ENCODE measurements at places on chromosomes 3 and 15.

GRCh38 chr15:19944261-19944888 lies 597.2 kb downstream of the GOLGA6L6 start:
- DNase-seq, result no peak

GRCh38 chr3:116342499-116342898 lies 102.8 kb downstream of the LSAMP start:
- no peak for DNase-seq

GRCh38 chr3:16807391-16807790 lies 77.4 kb upstream of the PLCL2 start:
- no peak for DNase-seq

DNA sequence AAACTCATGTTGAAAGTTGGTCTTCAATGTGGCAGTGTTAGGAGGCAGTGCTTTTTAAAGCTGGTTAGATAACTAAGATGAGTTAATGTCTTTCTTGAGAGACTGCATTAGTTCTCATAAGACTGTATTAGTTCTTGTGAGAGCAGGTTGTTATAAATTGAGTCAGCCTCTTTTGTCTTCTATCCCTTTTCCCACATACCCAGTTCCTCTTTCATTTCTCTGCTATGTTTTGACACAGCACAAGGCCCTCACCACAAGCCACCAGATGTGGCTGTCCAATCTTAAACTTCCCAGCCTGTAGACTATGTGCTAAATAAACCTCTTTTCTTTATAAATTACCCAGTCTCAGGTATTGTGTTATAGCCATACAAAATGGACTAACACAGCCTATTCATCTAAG lies 94.6 kb upstream of the SNTN start:
- DNase-seq, result no peak

DNA sequence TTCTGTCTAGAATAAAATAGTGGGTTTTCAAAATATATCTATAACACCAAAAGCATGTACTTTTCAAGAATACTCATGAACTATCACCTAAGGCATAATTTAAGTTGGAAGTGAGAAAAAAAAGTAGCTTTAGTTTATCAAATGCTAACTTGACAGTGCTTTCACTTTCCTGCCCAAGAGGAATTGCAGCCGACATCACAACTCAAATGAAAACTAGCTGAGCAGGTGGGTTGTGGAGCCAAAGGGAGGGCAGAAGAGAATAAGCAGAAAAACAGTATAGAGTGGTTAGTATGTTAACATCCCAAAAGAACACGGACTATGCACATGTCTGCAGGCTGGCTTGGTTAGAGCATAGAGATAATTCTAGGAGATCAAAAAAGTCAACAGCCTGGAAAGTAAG lies 120.9 kb downstream of the NEDD4 start:
- no peak for DNase-seq

DNA sequence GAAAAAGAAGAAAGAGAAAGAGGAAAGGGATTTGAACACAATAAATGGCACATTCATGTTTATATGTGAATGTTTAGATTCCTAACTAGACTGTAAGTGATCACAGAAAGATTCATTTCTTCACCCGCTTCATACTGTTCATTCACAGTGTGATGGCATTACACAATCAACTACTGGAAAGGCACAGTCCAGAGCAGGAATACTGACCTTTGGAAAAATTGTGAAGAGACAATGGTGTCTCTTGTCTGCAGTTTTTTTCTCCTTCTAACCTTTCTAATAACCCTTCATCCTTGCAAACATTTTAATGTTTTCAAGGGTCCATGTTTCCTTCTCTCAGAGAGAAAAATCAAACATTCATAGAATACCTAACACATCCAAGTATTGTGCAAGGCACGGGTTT lies 180.9 kb upstream of the SOX14 start:
- DNase-seq, result no peak

GRCh38 chr15:44536302-44536961 lies 515 bp upstream of the EIF3J start:
- peak; percentile 33 for DNase-seq

GRCh38 chr15:63035977-63036376 lies 6.6 kb upstream of the TPM1 start:
- no peak for DNase-seq

DNA sequence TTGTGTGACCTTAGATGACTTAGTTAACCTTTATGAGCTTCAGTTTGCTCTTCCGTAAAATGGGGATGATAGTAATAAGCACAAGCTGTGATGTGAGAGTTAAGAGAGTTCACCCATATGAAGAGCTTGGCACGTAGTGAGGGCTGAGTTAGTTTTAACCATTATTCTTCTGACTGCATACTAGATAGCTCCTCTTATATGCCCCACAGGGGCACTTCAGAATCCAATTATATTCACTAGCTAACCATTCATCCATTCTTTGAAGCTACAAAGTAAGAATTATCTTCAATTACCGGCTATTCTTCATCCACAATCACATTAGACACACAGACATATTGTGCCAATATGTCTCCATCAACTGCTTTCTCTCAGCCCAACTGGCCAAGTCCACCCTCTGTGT lies 159.0 kb upstream of the STT3B start:
- no peak for DNase-seq

- DNase-seq, result no peak
Observed at GRCh38 chr15:83322691-83323090, 38.2 kb upstream of the BNC1 start.

DNA sequence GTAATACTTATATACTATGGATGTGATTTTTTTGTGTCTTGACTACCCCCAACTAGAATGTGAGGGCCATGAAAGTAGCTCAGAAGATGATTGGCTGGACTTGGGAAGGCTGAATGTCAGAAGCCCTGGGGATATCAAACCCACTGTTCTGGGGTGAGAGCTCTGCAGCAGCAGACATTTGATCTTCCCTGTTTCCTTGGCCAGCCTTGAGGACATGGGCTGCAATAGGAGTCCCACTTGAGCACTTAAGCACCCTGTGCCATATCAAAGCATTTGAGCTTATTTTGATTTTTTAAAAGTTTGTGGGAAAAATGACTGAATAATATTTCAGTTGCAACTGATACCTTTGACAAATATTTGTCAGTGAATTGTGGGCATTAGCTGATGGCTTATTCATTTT lies 21.7 kb downstream of the GTF2E1 start:
- no peak for DNase-seq

DNA sequence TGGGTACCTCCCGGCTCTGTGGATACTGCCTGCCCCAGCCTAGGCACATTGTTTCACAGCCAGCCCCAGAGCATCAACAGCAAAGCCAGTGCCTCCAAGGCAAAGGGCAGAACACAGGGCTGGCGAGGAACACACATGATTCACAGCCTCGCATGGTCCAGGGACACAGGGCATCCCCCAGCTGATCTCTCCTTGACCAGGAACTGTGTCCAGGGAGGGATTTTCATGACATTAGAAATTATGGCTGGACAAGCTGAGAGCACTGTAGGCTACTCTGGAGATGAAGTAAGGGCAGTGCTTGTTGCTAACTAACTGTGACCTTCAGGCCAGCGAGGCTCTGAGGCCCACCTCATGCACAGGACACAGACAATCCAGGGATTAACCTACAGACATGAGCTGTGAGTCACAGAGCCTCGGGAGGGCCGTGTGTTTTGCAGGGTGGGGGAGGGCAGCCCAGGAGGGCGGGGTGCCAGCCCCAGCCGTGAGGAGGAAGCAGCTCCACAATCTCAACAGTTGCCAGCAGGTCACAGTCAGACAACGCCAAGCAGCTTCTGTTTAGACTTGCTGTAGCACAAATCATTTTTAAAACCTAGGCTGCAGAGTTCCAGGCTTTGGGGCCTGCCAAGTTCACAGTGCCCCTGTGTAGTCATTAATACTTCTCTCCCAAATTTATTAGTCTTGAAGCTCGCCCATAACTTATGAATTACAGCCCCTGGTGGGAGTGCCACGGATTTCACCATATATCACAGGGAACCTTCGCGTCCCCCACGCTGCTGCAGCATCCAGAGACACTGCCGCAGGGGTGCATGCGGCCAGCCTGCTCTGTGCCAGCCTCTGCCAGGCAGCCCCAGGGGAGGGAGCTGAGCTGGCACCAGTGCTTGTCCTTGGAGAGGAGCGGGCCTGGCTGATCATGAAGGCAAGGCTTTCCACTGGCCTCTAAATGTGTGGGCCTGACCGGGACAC lies 114.7 kb downstream of the ETFA start:
- no peak for DNase-seq

- DNase-seq, result no peak
Observed at GRCh38 chr3:12395349-12396012, 88.8 kb upstream of the TSEN2 start.

- no peak for DNase-seq
Observed at GRCh38 chr3:191301017-191301416, 28.2 kb upstream of the CCDC50 start.

DNA sequence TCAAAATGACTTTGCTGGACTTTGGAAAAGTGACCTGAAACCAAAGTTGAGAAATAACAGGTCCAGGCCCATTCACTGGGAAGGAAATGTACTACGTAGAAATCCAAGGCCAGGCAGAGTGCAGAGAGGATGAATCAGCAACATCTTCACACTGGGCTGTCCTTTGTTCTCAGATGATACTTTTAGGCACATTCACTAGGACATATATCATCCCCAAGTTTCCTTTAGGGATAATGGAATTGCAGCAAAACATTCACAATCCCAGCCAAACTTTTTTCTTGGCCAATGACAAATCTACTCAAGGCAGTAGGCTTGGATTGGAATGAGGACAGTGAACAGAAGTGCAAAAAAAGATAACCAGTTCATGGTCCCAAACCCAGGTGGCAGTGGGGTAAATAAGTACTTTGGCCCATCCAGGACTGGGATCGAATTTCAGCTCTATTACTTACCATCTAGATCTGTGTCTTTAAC lies 75.1 kb downstream of the CLDN11 start:
- no peak for DNase-seq

GRCh38 chr3:184366619-184367289 lies 5.2 kb downstream of the POLR2H start:
- DNase-seq, result no peak

- no peak for DNase-seq
Observed at GRCh38 chr15:25793354-25794050, 69.6 kb downstream of the ATP10A start.

DNA sequence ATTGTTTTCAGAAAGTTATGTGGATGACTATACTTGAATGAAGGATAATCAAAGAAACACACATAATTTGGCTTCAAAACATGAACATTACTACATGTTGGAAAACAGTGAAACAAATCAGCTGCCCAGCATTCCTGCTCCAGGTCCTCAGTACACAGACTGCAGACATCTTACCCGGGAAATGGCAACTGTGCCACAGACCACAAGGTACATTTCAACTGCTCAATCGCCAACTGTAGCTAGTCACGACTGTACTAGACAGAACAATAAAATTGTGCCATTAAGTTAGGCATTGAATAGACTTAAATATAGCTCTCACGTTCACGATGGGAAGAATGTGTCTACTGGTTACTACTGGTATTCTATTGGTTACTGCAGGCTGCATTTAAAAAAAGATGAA lies 5.0 kb downstream of the NAA50 start:
- no peak for DNase-seq

DNA sequence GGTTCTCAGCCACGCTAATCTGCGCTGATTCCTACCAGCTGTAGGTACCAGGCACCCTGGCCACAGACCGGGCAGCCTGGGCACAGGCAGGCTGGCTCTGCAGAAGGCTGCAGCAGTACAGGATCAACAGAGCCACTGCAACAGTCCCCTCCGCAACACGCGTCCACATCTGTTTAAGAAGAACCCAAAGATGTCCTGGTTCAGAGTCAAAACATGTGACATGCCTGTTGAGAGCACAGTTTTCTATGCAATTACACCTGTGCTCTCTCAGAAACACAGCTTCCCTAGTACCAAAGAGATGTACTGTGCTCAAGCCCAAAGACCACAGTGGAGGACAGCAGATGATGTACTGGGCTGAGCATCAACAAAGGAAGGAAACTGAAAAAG lies 18.8 kb downstream of the LRIG1 start:
- DNase-seq, result no peak

- DNase-seq, result no peak
Observed at GRCh38 chr3:62587579-62588031, 214.3 kb upstream of the FEZF2 start.

DNA sequence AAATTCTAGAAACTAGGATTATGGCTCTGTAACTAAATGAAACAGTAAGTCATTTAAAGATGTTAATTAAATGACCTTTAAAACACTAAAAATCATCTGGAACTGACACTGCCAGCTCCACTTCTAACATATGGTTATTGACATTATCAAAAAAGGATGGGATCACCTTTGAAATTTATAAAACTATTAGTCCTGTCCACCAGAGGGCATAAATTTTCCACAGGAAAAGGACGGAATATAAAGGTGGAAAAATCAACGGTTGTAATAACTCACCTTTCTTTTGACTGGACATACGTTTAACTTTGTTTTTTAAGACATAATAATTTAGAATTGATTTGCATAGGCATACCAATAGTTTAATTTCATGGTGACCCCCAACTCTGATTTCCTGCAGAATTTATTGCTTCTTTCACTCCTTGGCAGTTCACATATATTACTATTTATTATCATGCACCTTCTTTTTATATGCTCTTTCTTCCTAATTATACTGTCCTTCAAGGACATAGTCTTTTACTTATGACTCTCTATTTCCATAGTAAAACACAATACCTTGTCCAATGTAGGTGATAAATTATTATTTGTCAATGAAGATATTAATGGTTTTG lies 345.7 kb downstream of the CADM2 start:
- no peak for DNase-seq

GRCh38 chr15:68599560-68600071 lies 20.8 kb downstream of the CORO2B start:
- DNase-seq, result no peak

- DNase-seq, result no peak
Observed at GRCh38 chr3:186152889-186153292, 44.0 kb upstream of the ETV5 start.

- DNase-seq, result no peak
Observed at GRCh38 chr15:79009379-79009778, 64.5 kb upstream of the CTSH start.

DNA sequence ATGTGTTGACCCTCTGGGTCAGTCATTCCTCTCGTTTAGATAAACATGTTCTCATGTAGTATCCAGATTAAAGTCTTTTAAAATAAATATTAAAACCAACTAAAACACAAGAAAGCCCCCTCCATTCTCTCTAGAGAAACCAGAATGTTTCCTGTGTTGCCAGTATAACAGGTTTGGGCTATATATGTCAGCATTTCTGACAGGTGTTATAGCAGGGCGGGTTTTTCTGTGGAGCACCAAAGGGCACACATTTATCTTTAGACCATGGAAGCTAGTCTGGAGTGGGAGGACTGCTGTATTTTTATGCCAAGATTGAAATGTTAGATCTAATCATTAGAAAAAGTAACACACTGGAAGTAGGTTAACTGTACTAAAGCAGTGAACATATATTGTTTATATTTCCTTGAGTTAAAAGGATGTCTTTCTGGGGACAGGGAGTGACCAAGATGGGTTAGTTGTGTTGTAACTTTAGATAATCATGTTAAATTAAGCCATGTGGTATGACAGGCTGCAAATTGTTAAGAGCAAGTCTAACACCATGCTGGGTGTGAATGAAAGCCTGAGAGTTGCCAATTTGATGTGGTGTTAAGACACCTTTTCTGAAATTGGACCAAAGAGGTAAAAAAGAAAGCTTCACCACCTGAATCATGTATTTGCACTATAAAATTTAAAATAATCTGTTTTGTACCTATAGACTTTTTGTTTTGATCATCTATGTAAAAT lies 15.6 kb downstream of the KCTD6 start:
- DNase-seq, result no peak
